ENCODE measurements at places on chromosomes 3 and 15.
A peak's percentile ranks its signal among the peaks of the same experiment; 100 is the strongest.

- peak; percentile 73 for DNase-seq
These were observed 42.6 kb downstream of the MGLL start for GRCh38 chr3:127779747-127780146.

GRCh38 chr3:119681279-119681678 is 4.1 kb upstream of the COX17 start:
- no peak for DNase-seq

- no peak for DNase-seq
These were observed 161.8 kb upstream of the IQSEC1 start for GRCh38 chr3:13235079-13235478.

- DNase-seq = no peak
These were observed 222.3 kb downstream of the UBE2E2 start for GRCh38 chr3:23425410-23425809.

GRCh38 chr3:94779699-94780098 is 716.8 kb downstream of the NSUN3 start:
- DNase-seq = no peak

DNA sequence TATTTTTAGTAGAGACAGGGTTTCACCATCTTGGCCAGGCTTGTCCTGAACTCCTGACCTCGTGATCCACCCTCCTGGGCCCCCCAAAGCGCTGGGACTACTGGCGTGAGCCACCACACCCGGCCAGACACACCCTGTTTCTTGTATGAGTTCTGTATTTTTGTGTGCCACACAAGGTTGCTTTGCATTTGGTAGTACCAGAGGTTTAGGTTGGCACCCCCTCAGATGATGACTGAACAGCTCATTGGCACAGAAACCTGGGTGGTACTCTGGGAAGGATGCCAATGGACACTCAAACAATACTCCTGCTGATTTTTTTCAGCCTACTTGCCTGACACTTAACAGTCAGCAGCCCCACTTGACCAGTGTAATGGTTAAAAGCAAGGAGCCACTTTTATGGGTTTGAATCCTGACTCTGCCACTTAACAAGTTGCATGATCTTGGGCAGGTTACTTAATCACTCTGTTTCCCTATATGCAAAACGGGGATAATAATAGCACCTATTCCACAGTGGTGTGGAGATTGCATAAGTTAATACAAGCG is 39.2 kb upstream of the BCL2A1 start:
- no peak for DNase-seq

Measured in HL-60 (cell line).